NCI-H526 (cell line): ENCODE measurements at places on chromosomes 3 and 15.

- DNase-seq, result no peak
Measured at GRCh38 chr3:7615043-7615442, 754.1 kb downstream of the GRM7 start.

DNA sequence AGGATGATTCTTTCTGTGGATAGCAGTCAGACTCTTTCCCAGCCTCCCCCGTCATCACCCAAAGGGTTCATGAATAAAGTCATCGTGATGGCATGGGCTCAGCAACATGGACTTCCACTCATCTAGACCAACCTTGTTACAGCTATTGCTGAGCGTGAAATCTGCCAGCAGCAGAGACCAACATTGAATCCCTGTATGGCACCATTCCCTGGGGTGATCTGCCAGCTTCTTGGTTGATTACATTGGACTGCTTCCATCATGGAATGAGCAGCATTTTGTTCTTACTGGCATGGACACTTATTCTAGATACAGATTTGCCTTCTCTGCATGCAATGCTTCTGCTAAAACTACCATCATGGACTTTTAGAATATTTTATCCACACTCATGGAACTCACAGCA is 195.6 kb upstream of the AZI2 start:
- DNase-seq, result no peak

DNA sequence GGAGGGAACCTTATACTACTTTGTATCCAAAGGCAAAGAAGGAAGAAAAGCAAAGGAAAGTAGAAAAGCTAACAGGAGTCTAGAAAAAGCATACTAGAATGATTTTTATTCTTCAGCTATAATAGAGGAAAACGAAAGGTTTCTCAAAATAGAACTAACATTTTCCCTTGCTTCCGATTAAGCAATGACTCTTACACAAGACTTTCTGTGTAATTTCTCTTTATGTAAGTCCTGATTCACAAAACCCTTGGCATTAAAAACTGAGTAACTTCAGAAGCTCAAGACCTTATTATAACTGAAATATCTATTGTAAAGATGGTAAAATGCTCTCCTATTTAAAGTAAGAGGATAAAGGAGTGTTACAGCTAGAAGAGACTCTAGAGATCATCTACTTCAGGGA is 97.4 kb downstream of the DTWD1 start:
- no peak for DNase-seq

DNA sequence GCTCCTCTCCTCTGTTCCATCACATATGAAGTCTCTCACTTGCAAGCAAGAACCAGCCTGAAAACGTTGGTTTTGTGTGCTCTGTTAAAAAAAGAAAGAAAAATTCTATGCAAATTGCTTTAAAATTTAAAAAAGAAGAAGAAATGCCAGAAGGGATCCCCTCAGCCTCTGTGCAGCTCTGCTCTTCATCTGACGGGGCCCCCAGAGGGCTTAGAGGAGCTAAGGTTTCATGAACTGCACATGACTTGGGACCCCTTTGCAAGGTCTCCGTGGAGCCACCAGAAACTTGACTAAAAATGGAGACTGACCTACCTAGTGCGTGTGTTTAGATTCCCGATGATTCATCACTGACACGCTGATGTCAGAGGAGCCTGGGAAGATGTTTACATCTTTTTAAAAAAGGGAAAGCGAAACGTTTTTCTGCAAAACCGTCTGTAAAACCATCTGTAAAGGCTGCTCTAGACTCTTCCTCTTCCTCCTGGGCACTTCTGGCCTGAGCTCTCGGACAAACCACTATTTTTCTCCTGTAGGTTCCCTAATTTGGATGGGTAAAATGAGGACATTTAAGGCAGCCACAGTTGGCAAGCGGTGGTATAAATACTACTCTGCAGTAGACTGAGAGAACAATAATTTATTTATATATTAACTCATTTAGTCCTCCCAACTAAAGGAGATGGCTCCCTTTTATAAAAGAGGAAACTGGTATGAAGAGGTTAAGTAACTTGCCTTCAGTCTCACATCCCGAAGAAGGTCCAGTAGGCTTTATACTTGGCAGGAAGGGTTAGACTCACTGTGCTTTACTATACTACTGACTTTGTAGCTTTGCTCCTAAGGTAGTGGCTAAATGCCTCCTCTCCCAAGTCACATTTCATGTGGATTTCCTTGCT is 67.2 kb upstream of the POLG start:
- DNase-seq, result no peak

DNA sequence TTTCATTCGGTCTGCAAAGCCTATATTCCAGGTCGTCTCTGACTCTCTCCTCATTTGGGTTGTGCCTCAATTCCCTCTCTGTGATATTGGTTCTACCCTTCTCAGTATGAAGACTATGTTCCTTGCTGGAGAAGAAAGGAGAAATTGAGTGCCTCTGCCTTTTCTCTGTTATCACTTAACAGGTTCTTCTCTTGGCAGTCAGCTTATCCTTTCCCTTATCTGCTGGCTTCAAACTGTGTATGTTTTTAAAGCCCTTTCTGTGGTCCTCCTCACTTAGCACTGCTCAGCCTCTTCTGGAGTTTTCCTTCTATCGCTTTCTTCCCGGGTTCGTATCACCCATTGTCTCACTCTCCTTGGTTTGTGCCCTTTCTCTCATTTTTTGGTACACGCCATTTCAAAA is 65.3 kb upstream of the FSTL1 start:
- DNase-seq, result no peak

GRCh38 chr15:25600751-25601150 is 161.9 kb upstream of the UBE3A start:
- no peak for DNase-seq

DNA sequence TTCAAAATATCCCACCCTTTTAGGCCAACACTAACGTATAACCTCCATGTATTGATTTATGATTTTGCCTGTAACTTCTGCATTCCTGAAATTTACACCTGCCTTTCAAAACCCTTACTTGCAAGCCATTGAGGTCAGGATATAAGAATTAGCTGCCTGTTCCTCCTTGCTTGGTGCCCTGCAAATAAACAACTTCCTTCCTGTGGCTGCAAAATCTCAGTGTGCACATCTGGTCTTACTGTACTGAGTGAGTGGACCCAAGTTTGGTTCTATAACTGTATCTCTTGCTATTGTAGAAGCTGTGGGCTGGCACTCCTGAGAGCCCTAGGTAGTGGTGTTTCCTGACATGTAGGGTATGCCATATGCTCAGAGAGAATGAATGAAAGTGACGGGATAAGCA is 191.1 kb upstream of the RASGRP1 start:
- DNase-seq, result no peak

DNA sequence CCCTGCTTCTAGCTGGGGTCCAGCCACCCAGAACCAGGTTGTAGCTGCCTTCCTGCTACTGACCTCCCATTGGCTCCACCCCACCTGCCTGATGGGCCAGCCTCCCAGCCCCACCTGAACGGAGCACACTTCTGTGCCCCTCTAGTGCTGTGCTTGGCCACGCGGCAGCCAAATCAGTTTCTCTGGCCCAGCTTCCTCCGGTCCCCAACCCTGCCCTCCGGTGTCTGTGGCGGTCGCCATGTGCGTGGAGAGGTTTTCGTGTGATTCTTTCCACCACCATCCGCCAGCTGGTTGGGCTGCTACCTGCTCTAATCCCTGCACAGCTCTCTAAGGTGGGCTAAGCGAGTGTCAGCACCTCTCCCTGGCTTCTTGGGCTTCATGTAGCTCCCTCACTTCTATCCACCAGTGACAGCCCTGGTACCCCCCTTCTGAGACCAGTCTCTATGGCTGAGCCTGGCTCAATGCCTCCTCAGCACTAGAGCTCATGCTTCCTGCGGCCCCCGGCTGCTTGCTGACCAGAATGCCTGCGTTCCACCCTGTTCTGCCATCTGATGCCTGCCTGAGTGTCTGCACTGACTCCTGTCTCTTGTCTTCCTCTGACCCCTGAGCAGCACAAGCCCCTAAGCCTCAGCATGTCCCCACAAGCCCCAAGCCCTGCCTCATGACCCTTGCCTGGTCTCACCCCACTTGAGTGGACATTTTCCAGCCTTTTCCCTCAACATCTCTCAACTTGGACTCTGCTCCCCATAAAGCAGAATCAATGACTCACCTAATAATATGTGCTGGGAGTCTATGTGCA is 23.2 kb upstream of the MAGEF1 start:
- no peak for DNase-seq

DNA sequence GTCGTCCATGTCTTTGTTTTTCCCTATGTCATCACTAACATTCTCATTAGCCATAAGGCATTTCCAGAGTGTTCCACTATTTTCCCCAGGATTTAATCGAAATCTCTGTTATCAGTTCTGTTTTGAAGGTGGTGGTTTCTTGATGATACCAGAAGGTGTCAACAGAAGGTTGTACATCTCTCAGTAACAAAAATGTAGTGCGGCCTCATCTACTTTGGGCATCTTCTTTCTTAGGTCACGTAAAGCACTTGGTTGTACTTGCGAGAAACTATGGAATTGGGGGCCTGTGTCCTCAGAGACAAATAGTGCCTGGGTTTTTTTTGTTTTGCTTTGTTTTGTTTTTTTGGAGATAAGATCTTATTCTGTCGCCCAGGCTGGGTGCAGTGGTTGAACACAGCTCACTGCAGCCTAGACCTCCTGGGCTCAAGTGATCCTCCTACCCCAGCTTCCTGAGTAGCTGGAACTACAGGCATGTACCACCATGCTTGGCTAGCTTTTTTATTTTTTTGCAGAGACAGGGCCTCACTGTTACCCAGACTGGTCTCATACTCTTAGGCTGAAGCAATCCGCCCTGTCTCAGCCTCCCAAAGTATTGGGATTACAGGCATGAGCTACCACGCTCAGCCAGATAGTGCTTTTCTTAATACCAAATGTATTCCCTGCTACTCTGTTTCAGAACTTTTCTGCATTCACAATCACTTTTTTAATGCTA is 61.2 kb upstream of the FURIN start:
- no peak for DNase-seq

DNA sequence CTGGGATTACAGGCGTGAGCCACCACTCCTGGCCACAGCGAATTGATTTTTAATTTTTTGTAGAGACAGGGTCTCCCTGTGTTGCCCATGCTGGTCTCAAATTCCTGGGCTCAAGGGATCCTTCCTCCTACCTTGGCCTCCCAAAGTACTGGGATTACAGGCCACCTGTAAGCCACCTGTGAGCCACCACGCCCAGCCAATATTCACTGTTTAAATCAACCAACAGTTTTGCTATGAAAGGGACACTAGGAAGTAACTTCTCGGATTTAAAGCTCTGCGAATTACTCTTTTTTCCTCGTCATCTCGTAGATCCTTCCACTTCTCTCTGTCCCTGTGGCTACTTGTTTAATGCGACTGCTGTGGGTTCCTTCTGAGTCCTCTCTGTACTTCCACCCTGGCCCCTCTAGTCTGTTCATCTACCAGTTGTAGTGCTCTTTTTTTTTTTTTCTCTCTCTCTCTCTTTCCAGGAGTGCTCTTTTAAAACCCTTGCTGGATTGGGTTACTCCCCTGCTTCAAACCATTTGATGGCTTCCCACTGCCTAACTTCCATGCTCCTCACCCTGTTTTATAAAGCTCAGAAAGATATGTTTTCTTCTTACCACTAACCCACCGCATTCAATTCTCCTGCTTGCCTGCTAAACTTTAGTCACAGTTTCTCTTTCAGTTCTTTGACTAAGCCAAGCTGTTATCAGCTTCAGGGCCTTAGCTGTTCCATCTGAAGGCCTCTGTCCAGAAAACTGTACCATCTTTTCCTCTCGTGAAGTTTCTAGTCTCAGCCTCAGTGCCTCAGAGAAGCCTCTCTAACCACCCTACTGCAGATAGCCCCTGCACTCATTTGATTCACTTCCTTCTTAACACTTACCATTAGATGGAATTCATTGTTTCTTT is 12.4 kb downstream of the RTF1 start:
- DNase-seq, result no peak

DNA sequence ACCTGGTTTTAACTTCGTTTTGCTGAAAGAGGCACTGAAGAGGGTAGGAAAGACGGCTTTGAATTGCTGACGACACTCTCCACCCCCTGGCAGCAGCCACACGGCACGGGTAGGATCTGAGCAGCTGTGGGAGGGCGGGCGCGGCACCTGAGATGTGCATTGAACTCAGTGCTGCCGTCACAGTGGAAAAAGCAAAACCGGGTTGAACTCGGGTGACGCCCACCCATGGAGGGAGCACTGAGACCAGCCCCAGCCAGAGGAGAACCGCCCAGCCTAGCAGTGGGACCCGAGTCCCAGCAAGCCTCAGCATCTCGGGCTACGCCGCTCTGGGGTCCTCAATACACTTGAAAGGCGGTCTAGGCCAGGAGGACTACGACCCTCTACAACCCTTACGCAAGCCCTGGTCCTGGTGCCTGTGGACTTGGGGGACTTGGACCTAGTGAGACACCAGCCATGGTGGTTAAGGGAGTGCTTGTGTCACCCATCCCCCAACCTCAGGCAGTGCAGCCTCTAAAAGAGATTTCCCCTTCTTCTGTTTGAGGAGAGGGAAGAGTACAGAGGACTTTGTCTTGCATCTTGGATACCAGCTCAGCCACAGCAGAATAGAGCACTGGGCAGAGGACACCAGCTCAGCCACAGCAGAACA is 50.0 kb upstream of the RPL35A start:
- no peak for DNase-seq

- peak; percentile 64 for DNase-seq
Measured at GRCh38 chr15:53437985-53438841, 321.2 kb downstream of the WDR72 start.

DNA sequence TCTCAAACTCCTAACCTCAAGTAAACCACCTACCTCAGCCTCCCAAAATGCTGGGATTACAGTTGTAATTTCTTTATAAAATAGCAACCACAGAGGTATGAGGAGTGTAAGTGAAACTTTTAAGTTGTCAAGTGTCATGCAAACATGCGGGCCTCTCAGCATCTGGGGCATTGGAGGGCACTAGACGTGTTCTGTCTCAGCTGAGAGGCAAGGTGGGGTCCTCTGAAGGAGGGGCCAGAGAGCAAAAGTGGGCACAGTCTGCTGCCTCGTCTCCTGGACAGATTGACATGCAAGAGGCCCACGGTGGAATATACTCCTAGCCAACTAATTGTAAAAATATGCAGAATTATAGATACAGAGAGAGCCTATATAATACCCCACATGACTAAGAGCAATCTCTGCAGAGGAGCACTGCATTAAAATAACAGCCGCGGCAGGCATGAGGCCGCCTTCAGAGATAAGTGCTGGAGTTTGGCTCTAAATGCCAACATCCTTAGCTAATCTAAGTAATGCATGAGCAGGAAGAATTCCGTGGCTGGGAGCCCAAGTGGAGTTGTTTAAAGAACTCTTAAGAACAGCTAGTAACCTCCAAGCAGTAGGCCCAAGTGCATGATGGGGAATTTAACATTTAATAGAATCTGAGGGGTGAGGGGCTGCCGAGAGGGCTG is 87.8 kb upstream of the RNU6-1 start:
- DNase-seq, result no peak

GRCh38 chr3:127456471-127457093 is 134.0 kb downstream of the TPRA1 start:
- DNase-seq, result no peak

DNA sequence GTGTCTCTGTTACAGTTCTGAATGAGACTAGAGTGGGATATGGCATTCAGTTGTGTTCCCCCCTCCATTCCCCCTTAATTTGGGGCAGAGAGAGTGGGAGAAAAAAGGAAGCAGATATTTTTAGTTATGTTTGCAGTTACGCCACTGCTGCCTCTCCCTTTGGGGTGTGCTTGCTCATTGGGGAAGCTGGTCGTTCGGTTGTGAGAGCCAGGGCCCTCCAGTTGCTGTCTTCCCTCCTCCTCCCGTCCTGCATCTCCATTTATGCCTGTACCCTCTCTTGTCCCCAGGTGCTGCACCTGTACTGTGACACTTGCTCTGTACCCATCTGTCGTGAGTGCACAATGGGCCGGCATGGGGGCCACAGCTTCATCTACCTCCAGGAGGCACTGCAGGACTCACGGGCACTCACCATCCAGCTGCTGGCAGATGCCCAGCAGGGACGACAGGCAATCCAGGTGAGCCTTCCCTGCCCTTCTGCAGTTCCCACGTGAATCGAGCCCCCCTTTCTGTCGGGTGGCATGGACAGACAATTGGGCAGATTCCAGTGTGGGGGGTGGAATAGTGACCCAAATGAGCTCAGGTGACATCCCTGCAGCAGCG is 55.8 kb downstream of the TRIM71 start:
- no peak for DNase-seq
